ENCODE measurements at places on chromosomes 3 and 15. TPM values are rescaled to one million over a fixed set of nuclear protein-coding genes. Genes with fewer than 3 reads are reported as not detected.
A peak's percentile ranks its signal among the peaks of the same experiment; 100 is the strongest.

Gene GALNT15
- total RNA-seq, result 8.4 TPM

Gene SLC9C1
- total RNA-seq, result not detected

Gene TGM4
- total RNA-seq, result not detected

Gene ISLR2
- not detected for total RNA-seq

Gene TLR9
- total RNA-seq, result not detected

- no peak for DNase-seq
Measured at GRCh38 chr3:186994000-186994955, 64.0 kb downstream of the ST6GAL1 start.

GRCh38 chr15:80203361-80203885 is 48.6 kb downstream of the CTXND1 start:
- DNase-seq, result no peak

GRCh38 chr3:120798346-120798745 is 55.8 kb downstream of the GTF2E1 start:
- no peak for DNase-seq

GRCh38 chr3:98564282-98565005 is 29.0 kb downstream of the CPOX start:
- no peak for DNase-seq

DNA sequence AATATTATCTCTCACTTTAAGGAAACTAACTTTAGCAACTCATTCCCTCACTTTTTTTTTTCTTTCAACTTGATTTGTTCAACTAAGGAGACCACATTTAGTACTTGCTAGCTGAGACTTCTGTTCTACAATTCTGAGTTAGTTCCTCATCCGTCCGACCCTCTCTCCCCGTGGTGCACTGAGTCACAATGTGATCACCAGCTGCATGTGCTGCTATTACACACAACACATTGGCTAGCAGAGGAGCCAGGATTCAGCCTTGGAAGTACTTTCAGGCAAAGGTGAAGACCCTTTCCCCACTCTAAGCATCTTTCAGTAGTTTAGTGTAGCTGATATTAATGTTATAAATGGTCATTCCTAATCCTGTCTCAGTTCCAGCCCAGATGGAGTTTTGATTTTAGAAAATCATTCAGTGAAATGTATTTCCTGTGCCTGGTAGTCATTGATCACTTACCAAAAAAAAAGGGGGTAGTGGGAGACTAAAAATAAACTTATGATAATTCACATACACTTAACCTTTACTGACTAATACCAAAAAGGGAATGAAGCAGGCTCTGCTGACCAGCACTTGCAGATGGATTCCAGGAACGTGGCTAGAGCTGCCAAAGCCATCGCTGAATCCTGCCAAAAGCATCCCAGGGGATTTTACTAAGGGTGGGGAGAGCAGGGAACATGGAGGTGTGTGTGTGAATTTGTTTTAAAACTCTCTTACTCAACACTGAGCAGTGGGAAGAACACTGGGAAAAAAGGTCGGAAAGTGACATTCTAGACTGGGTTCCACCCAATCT is 424.8 kb downstream of the LPP start:
- peak; percentile 74 for DNase-seq

- DNase-seq, result peak; percentile 92
Measured at GRCh38 chr3:64460877-64461276, 226.9 kb downstream of the ADAMTS9 start.

GRCh38 chr3:177420651-177421480 is 223.6 kb upstream of the TBL1XR1 start:
- peak; percentile 83 for DNase-seq
